ENCODE measurements at places on chromosomes 7 and 10.

GRCh38 chr10:74681917-74682627, 144.3 kb upstream of the KAT6B start:
- DNase-seq = no peak

DNA sequence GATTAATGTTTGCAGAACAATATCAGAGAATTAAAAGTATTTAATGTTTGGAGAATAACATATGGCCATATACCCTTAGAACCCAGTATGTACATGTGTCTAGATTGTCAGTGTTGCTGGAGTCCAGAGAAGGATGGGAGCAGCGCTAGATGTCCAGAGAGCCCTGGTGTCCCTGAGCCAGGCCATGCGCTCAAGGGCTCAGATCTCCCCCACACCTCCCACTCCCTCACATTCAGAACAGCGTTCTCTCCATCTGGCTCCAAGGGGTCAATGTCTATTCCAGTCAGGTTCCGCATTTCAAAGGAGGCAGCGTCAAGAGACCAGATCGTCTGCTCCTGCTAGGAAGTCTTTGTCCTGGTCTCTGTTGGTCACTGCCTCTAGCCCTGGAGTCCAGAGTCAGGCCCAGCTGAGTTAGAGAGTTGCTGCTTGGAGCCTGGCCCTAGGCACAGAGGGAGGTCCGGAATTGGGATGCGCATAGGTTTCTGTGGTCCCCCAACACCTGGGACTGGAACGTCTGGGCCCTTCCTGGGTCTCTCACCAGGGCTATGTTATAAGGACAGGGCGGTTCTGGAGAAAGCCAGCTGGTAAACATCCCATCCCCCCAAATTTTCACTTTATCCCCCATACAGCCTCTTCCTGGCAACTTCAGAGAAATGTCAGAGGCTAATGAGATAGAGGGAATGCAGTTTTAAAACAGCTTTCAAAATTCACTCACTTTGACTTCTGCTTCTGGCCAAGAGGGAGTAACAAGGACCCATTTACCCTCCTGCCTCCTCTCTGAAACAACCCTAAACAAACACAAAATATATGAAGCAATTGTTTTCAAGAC, 6.5 kb upstream of the WDR86 start:
- DNase-seq = no peak

DNA sequence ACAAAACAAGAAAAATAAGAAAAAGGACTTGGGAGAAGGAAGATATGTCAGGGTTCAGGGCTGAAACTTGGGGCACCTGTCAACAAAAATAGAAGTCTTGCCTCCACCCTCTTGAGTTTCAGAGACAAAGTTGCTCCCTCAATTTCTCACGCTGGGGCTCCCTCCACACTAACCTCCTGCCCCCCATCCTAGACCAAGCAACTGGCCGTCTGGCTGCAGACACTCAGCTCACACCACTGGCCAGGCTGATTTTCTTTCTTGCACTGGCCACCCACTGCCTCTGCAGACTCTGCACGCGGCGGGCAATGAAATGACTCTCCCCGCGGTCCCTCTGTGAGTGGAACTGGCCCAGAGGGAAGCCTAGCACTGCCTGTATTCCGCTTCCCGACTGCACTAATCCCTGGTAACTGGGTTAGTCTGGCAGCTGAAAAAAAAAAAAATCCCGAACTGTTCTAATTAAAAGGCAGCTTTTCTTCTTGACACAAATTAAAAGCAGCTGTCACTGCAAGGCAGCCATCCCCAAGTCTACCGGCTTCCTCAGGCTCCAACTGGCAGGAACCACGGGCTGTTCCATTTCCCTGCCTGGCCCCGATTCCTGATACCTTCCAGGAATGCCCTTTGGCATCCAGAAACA, 83.5 kb downstream of the SPDYE5 start:
- DNase-seq = no peak

DNA sequence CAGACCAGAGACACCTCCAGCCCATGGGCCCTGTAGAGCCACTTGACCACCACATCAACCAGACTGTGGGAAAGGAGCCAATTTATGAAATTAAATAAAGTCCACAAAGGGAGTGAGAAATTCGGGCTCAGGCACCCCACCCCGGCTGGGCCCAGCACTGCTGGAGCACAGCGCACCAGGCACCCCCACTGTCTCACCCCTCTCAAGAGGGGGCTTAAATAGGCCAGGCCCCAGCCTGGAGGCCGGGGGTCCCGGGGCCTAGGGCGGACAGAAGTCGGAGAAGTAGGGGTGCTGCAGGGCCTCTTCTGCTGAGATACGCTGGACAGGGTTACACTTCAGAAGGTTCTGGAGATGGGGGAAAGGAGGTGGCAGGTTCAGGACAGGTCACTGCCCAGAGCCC, 3.9 kb downstream of the CDK5 start:
- no peak for DNase-seq

DNA sequence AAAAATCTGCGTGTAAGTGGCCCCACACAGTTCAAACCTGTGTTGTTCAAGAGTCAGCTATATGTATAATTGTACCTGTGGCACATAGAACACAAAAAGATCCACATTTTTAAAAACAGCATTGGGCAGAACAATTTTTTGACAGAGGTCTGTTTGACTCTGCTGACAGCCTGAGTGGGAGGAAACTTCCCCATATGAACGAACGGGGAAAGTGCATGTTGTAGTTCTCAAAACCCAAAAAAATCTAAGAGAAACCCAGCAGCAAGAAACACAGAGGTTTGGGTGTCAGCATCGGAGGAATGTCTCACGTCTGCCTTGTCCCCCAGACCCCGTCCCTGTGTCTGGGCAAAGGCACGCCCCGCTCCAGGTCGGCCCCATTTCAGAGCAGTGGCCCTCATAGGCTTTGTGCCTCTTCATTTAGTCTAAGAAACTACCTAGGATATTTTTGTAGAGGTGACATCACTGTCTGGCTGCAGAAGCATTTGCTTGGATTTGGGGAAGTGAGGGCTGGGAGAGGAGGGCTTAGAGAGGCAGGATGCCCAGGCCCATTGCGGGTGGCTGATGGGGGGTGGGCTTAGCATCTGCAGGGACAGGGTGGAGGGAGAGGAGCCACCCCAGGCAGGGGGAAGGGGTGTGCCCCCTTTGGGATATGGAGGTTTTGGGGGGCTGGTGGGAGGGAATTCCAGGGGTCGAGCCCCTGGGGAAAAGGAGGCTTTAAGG, 11.0 kb downstream of the CUX1 start:
- peak; percentile 23 for DNase-seq

DNA sequence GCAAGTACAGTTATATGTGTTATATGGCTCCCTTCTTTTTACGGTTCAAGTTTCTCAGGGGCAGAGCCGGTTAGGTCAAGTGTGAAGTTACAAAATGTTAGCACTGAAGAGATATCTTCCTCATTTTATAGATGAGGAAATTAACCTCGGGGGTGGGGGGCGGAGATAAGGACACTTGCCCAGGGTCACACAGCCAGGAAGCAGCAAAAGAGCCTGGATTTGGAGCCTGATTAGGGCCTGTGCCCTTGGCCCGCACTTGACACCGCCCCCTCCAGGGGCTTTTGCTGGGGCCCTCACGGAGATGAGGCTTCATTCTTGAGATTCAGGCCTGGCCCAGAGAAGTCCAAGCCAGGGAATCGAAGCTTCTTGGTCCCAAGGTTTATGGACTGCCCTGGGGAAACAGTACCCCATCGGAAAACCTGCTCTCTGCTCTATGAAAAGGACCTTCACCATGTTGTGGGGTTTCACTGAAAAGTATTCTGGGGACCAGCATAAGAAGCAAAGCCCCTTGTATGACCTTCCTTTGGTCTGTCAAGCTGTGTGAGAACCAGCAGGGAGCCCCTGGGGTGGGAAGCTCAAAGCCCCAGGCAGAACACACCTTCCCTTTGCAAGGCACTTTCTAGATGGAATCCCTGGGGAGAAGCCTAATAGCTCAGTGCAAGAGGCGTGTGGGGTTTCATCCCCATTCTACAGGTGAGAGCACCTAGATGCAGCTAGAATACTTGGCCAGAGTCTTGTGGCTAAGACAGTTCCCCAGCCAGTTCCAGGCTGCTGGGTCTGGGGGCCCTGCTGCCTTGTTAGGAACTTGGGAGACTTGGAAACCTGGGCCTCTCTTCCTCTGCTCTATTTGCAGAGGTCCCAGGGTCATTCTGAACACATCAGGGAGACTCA, 21.9 kb downstream of the UNC5B start:
- no peak for DNase-seq

DNA sequence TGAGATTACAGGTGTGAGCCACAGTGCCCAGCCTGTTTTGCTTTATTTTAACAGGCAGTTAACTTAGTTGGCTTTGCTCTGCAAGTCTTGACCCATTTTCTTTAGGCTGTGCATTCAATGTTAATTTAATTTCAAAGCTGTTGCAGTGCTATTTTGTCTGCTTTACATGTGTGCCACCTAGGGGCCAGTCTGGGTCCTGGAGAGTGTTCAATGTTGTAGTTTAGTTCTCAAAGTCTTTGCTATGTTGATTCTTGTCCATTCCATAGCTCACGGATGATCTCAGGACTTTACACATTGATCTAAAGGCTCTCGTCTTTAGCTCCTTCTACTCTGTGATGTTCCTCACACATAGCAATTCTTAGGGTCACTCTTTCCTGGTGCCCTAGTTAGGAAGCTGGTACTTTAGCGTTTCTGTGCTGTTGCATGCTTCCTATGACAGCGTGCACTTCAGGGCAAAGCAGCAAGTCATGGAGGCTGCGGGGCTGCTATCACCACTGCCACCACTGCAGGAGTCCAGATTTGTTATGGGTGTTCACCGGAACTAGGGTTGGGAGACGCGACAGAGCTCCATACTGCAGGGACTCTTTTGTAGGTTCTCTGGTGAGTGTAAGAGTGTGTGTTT, 16.4 kb upstream of the ABCA13 start:
- DNase-seq = peak; percentile 54

- DNase-seq = peak; percentile 72
Observed at GRCh38 chr10:124092250-124092859, 1.0 kb downstream of the CHST15 start.

DNA sequence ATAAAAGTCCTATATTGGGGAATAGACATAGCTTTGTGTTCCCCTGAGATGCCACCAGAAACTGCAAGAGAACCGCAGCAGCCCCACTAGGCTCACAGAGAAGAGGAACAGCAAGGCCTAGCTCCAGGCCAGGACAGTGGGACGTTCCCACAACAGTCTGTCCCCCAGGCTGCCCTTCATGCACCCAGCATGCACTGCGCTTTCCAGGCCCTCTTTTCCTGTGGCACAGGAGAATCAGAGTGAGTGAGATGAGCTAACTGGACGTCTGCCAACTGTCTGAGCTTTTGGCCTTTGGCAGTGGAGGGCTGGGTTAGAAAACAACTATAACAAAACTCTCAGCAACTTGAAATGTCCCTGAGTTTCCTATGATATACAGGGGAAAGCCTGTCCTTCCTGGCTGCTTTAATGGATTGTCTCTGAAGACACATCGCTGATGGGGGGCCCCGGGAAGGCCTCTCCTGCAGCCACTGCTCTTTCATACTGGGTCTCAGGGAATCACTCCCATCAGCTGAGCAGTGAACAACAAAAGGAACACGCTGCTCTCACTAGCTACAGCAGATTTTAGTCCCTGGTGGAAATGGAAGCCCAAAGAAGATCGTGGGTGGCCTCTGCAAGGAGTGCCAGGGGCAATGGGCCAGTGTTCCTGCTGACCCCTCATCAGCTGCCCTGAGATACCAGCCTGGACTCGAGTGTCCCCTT, 53.5 kb downstream of the PODXL start:
- peak; percentile 73 for DNase-seq

DNA sequence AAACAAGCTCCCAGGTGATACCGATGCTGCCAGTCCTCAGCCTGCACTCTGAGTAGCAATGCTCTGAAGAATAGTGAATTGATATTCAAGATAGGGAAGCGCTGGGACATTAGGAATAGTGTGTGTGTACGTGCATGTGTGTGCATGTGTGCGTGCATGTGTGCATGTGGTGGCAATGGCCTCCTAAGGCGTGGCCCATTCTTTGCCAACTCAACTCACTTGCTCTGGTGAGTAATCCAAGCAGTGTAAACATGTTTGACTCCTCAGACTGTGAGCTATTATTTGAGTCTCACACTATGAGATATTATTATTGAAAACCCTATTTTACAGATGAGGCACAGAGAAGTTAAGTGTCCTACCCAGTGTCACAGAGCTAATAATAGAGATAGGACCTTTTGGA, 186.6 kb downstream of the RAB11FIP2 start:
- DNase-seq = no peak

- no peak for DNase-seq
Observed at GRCh38 chr7:13778967-13779366, 210.5 kb downstream of the ETV1 start.

DNA sequence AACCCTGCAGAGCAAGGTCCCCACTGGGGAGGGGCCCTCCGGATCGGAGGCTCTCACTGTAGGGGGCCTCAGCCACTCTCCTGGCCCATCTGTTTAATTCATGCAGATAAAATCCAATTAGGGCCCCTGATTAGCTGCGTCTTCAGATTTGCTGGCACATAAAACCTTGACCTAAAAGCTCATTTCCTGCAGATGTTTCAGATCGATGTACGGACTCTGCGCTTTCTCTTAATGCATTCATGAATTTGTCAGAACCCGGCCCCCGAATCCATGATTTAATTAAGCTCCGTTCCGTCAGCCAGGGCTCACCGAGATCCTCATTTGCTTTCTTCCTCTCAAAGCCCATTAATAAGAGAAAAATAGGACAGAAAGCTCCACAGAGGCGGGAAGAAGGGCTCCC, 40.0 kb upstream of the FOXL3 start:
- DNase-seq = no peak

Measured in right lobe of liver (tissue), 6 donors.